ENCODE measurements at places on chromosomes 4 and X.

GRCh38 chr4:10656988-10657387 lies 27.6 kb downstream of the CLNK start:
- no peak for DNase-seq

- DNase-seq = no peak
These were observed 2.3 kb downstream of the TXK start for GRCh38 chr4:48131736-48132135.

GRCh38 chr4:170400361-170400760 lies 310.6 kb upstream of the AADAT start:
- DNase-seq = no peak

GRCh38 chr4:53686521-53686920 lies 95.2 kb upstream of the LNX1 start:
- no peak for DNase-seq

DNA sequence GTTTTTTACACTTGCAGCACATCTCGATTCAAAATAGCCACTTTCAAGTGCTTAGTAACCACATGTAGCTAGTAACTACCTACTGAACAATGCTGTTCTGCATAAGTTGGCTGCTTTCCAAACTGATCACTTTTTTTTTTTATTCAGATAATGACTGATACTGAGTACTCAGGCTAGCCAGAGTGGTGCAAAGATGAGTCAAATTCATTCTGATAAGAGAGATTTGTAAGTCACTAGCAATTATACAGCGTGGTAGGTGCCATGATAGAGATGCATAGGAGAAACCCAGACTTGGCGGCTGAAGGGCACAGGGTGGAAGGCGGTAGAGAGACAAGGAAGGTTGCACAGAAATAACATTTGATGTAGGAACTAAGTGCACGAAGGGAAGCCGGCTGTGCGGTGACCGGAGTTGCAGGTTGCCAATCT lies 357 bp upstream of the IGBP1 start:
- DNase-seq = no peak

DNA sequence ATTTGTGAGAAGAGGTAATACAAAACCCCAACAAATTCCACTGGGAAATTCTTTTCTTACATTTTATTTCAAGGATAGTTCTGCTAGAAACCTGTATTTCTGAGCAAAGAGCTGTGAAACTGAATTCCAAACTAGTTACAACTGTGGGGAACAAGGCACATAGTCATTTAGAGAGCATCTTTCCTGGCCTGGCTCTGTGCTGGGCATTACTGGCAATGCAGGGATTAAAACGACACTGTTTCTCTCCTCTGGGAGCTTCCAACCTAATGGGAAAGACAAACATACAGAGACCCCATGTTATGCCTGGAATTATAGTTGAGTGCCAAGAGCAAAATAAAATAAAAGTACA lies 36.5 kb downstream of the SUPT20HL1 start:
- DNase-seq = no peak

DNA sequence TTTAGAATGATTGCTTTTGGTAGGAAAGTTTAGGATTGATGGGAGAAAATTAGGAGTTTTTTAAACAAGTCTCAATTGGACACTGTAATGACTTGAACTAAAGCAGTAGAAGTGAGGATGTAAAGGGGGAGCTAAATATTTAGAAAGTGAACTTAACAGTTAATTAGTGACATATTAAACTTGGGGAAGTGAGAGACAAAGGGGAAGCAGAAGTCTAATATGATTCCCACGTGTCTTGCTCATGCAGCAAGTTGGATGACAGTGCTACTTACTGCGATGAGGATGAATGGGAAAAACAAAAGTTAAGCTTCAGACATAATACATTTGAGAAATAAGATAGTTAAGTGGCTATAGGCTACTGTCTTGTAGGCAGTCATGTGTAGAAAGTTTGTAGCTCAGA lies 110.4 kb downstream of the RPA4 start:
- DNase-seq = no peak

DNA sequence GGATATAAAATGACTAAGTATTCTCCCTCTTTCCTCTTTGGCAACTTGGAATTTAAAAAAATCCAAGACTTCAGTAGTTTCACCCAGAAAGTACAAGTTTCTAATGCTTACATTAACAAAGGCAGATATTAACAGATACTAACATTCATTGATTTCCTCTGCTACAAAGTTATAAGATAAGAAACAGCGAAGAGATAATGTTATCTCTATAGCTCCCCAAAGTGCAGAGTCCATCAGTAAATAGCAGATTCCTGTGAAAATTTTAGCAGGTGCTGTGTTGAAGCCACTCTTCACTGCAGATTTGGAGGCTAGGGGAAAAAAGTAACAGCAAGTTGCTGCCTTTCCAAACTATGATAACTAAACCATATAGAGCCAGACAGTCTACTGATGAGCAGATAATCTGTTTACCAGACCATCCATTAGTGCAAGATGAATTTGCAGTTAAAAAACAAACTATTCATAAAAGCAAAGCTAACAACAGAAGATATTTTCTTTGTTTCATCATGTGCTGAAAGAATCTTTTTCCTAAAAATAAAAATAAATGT lies 3.3 kb upstream of the CAMK2D start:
- DNase-seq = no peak

GRCh38 chr4:142700531-142700930 lies 145.6 kb downstream of the INPP4B start:
- DNase-seq = no peak

- DNase-seq = no peak
These were observed 71.0 kb upstream of the BMP2K start for GRCh38 chr4:78704981-78705683.

DNA sequence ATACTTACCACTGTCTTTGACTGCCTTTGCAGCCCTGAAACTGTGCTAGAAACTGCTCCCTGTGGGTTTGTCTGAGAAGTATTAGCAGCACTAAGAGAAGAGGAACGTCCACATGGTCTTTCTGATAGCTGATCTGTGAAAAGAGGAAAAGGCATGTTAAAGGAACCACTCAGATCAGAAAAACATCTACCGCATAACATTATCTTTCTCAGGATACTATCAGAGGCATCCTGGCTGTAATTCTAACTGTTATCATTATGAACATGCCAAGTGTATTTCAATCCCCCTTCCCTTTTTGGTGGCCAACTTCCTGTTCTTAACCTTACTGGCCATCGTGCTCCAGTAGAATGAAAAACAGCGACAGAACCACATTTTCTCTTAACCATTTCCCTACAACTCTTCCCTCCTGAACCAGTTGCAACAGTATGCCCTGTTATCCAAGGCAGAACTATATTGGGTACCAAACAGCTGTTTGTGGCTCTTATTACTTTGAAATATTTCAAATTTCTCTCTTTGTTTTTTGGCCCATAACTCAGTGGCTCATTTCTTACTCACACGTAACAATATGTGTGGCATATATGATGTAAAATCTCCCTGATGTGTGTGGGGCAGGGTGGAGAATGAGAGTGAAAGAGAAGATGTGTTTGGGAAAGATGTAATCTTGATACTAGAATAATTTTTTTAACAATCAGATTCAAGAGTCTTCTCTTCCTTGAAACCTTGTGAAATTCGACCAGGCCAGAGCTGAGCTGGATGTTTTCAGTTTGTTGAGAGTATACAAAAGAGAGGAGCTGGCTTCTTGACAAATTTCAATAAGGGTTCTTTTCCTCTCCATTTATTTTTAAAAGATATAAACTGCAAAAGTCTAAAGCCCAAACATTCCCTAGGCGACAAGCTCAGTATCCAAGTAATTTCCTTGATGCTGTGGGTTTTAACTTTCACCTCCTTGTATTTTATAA lies 35.2 kb downstream of the ARHGEF6 start:
- no peak for DNase-seq

DNA sequence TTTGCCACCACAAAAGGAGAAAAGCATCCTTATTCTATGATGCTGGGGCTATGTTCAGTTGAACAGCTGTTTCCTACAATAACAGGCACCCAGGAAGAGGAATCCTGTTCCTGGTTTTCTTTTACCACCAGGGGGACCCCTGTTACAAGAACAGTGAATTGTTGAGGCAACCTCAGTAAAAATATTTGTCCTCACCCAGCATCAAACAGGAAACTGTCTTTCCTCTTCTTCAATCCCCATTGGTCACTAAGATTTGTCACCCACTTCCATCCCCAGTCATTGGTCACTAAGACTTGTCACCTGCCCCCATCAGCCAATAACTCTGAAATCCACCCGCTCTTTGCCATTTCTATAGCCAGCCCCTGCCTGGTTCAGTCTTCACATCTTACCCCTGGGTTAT lies 143.5 kb upstream of the GALNT7 start:
- DNase-seq = peak; percentile 54

- no peak for DNase-seq
These were observed 194.4 kb downstream of the SLIT2 start for GRCh38 chr4:20445933-20446723.

DNA sequence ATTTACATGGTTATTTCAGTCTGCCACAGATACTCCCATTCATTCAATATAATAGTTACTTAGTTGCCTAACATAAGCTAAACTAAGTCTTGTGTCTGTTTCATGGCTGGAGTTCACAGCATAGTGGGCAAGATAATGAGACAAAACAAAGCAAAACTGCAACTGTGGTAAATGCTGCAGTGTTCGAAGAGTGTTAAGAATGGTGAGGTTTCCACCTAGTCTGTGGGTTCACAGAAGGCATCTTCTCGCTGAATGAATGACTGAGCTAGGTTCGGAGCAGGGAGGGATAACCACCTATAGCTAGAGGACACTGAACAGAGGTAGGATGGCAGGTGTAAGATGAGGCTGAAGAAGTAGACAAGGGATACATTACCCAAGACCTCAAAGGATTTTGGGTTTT lies 171.0 kb downstream of the FBXW7 start:
- DNase-seq = no peak

- no peak for DNase-seq
These were observed 34.4 kb upstream of the ANXA3 start for GRCh38 chr4:78517050-78517652.

- DNase-seq = no peak
These were observed 66.9 kb downstream of the PRSS12 start for GRCh38 chr4:118285931-118286330.

DNA sequence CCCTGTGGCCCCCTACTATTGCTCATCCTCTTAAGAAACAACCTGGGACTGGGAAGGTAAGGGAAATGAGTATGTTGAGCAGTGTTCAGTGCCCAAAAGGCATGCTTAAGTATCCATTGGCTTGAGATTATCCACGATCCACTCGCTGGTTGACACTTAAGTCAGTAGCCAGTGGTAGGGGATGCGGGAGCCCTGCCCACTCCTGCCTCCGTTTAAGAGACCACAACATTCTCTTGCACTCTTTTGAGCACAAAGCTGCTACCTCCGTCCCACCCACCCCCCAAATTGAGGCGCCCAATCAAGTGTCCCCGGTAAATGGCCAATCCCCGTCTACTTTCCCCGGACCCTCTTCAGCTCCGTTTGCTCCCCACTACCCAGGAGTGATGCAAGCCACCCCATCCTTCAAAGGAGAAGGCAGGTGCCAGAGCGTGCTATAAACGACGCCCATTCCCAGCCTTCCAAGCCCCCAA lies 25.0 kb downstream of the UTP14A start:
- DNase-seq = no peak

DNA sequence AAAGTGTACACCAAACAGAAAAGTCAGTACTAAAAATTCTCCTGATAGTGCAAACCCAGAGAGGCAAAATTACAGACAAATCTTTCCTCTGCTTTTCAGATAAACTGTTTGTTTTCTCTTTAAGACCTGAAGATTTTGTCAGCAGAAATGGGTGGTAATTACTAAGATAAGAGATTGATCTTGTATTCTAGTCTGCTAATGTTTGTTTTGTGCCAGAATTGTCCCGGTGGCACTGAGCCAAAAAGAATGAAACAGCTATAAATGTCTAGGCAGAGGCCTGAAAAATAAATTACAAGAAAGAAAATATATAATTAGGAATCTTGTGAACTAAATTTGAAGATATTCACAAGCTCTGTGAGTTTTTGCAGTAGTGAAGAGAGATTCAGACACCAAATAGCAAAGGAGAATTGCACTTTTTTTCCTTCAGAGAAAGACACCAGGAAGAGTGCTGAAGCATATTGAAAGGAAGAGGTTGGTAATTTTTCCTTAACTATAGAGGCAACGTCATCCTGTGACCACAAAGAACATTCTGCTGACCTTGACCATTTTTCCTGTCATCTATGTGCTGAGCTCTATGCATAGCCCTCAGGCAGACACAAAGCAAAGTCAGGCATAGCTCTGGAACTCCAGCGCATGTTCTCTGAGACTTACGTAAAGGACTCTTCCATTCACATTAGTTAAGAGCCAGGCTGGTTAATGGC lies 314.5 kb upstream of the RASGEF1B start:
- DNase-seq = no peak

- no peak for DNase-seq
These were observed 123.2 kb downstream of the BMPR1B start for GRCh38 chr4:94880956-94881355.

DNA sequence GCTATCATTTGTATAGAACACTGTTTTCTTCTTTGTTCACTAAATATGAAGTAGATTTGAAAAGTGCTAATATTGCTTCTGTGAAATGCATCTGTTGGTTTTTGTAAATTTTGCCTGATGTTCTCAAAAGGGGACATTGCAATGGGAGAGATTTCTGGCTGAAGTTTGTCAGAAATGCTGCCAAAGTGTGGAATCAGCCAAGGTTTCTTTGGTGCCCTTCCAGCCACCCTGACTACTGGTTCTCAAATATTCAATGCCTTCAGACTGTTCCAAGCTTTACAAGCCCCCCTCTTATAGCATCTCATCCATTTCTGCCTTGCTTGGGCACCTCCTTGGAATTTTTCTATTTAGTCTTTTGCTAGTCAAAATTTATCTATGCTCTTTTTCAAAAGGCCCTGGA lies 60.6 kb upstream of the TMLHE start:
- no peak for DNase-seq

DNA sequence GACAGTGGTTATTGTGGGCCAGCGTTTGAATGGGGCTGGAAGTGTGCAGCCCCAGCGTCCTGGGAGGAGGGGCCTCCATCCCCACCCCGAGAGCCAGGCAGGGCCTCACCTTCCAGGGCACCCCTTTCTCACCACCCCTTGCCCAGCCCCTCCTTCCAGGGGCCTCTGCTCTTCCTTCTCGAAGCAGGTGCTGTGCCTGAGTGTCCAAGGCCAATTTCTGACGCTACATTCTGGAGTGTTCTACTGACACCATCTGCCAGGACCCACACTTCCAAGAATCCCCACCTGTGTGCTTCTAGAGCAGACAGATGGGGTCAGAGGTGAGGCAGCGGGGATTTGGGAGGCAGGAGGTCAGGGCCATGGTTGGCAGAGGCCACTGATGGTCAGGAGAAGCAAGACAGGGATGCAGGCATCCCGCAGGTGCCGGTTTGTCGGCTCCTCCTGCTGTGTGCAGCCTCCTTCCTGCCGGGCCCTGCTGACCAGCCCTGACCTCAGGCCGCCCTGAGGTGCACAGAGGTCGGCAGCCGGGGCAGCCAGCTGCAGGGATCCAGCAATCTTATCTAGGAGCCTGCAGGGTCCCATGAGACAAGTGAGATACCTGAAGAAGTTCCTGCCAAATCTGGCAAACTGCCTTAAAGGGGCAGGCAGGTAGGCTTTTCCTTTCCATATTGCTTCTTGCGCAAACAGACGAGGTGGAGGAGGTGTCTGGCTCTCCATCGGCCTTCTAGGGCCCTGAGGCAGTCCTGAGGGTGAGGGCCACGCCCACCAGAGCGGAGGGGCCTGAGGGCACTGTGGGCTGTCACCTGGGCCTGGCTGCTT lies 18.8 kb downstream of the MSANTD1 start:
- DNase-seq = no peak

All from GM10248 (cell line).